ENCODE measurements at places on chromosomes 2 and 18.

DNA sequence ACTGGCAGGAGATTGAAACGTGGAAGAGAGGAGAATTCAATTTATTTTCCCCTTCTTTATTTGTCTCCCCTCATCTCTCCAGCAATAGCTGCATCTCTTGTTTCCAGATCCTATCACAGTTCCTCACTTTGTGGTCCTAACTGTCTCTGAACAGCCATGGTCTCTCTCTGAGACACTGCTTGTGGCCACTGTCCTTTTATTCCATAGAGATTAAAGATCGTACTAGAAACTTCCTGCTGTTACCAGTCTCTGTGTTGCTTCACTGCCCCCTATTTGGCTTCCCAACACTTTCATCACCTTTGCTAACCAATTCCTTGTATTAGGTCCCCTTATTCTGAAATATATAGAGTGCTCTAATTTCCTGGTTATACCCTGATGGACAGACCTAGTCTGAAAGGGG, 48.9 kb upstream of the CAVIN2 start:
- DNase-seq, result no peak

GRCh38 chr18:76913583-76913982, 91.2 kb downstream of the ZNF236 start:
- no peak for DNase-seq

- DNase-seq, result no peak
These were observed 28.0 kb downstream of the KCNK3 start for GRCh38 chr2:26720322-26721114.

- DNase-seq, result no peak
These were observed 3.0 kb upstream of the GFPT1 start for GRCh38 chr2:69390001-69390400.

GRCh38 chr2:184834699-184835397, 236.5 kb downstream of the ZNF804A start:
- DNase-seq, result no peak

DNA sequence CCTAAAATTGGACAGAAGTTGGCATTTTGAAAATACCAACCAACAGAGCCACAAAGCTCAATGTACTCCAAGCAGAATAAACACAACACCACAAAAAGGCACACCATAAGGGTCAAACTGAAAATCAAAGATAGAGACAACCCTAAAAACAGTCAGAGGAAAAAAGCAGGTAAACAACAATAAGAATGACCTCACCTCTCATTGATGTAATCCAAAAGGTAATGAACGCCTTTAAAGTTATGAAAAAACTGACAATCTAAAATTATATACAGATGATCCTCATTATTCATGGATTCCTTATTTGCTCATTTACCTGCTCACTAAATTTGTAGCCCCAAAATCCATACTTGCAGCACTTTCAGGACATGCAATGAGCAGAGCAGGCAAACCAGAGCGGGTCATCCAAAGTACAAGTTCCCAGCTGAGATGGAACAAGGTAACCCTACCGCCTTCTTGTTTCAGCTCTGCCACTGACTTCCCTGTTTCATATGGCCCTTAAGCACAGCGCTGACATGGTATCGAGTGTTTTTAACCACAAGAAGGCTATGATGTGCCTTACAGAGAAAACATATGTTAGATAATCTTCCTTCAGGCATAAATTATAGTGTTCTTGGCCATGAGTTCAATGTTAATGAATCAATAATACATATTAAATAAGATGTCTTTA, 17.0 kb downstream of the RTN4 start:
- DNase-seq, result no peak

GRCh38 chr2:187710791-187711521, 156.7 kb upstream of the TFPI start:
- DNase-seq, result no peak

DNA sequence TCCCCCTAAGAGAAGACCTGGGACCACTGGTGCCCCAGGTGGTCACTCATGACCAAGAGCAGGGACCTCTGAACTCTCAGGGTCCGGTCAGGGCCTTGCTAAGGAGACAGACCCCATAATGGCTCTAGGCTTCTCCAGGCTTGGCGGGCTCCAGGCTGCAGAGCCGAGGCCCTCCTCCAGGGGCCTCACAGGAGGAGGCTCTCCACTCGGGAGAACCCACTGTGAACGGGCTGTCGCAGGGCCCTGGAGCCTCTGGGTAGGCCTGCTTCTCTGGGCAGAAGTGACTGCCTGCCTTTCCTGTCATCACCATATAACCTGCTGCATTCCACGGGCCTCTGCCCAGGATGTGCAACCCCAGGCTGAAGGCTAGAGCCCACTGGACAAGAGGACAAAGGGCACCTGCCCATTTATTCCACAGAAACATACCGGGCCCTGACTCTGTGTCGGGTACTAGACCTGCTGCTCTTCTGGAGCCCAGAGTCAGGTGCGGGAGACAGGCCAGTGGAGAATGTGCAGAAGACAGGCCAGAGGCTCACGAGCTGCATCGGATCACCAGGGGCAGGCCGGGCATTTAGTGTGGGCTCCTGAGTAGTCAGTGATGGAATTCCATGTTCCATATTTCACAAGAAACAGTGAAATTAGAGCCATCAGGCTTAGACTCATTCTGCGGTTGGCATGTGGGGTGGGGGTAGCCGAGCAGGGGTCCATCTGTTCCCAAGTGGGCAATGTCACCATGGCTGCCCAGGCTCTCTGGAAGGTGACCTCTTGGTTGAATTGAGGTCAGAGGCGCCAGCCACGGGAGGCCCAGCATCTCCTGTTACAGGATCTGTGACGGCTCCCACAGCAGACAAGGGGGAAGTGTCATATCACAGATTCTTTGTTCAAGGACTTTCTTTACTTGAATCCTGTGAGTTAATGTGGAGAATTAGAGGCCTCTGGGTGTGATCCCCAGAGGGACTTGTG, 220.8 kb downstream of the SH3RF3 start:
- DNase-seq, result no peak

GRCh38 chr2:55874338-55874737, 49.2 kb downstream of the EFEMP1 start:
- DNase-seq, result no peak

- DNase-seq, result no peak
These were observed 17.2 kb downstream of the MBP start for GRCh38 chr18:77115192-77115953.

- DNase-seq, result no peak
These were observed 22.6 kb downstream of the HDAC4 start for GRCh38 chr2:239378021-239378917.

DNA sequence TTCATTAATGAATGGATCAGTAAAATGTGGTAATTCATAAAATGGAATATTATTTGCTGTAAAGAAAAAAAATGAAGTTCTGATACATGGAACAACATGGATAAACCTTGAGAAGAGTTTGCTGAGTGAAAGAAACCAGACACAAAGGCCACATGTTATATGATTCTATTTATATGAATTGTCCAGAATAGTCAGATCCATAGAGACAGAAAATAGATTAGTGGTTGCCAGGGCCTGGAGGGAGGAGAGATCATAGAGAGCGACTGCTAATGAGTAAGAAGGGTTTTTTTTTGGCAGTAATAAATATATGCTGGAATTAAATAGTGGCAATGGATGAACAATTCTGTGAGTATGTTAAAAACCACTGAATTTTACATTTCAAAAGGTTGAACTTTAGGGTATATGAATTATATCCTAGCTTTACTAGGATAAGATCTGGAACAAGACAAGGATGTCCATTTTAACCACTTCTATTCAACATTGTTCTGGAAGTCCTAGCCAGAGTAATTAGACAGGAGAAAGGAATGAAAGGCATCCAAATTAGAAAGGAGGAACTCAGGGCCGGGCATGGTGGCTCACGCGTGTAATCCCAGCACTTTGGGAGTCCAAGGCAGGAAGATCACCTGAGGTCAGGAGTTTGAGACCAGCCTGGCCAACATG, 48.8 kb downstream of the MAPRE2 start:
- DNase-seq, result no peak

DNA sequence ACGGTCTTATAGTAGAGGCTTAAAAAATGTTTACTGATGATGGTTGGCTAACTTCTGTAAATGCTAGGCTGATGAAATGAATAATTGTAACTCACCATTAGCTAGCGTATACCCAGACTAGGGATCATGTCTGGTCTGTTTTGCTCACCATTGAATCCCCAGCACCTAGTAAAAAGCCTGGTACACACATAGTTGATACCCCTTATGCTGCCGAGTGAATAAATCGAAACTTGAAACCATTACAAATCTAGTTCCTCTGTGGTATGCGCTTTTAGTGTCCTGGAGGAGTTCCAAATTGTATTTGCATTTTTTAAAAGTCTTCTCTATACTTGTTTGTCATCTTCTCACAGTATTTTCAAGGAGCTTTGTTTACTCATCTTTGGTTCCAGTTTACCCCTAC, 1.3 kb downstream of the TAF1B start:
- no peak for DNase-seq

- DNase-seq, result no peak
These were observed 156.9 kb upstream of the MYCN start for GRCh38 chr2:15783489-15783888.

- DNase-seq, result no peak
These were observed 12.3 kb downstream of the LAMA1 start for GRCh38 chr18:7105268-7105667.

- DNase-seq, result no peak
These were observed 83.6 kb upstream of the LCLAT1 start for GRCh38 chr2:30363406-30363805.

All from activated CD8-positive, alpha-beta memory T cell treated with anti-CD3 and anti-CD28 coated beads for 1 hour (primary cell).